T-cell (primary cell): ENCODE measurements at places on chromosomes 11 and 22.

- DNase-seq = no peak
Measured at GRCh38 chr11:77503006-77503405, 29.1 kb upstream of the PAK1 start.

DNA sequence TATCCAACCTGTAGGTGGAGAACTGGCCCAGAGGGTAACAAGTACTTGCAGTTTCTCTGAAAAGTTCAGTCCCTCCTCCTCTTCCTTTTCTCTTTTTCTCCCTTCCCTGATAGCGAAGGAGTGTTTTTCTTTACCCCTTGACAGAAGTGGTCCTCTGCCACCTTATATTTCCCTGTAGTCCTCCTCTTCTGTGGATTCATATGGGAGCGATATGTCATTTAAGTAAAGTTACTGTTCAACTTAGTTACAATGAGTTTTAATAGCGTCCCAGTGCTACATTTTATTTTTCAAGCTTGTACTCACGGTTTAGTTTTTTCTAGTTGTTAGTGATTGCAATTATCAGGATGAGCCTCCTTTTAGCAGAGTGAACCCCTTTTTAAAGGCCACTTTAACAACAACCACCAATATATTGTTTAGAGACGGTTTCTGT lies 1.4 kb downstream of the PCF11 start:
- no peak for DNase-seq

DNA sequence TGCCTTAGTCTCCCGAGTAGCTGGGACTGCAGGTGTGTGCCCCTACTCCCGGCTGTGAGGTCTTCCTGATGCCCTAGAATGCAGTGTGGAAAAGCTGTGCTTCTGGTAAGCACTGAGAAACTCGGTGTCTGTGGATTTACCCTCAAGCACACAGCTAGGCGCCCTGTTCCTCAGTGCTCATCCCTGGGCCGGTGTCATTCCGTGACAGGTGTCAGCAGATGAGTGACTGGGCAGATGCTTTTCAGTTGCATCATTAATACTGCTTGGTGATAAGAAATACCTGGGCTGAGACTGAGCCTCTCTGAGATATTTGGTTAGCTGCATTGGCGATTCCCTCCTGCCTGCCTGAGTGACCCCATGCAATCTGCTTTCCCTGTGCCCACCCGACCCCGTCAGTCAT lies 21.8 kb downstream of the FAM118A start:
- no peak for DNase-seq

GRCh38 chr11:65642014-65642671 lies 4.2 kb downstream of the SIPA1 start:
- DNase-seq = no peak

DNA sequence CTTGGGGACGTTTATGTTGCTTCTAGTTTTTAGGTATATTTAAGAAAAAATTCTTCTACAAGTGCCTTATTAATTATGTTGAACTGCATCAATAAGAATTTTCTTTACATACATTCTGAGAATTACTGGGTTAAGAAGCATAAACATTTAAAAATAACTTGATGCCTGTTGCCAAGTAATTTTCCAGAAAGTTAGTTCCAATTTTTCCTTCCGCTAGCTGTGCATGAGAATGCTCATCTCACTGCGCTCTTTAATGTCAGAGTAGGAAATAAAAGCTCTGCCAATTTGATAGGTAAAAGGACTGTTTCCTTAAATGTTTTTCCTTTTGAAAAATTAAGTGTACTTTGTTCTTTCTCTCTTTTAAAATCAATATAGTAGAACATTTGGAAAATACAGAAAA lies 113.1 kb upstream of the ZBED5 start:
- DNase-seq = no peak

DNA sequence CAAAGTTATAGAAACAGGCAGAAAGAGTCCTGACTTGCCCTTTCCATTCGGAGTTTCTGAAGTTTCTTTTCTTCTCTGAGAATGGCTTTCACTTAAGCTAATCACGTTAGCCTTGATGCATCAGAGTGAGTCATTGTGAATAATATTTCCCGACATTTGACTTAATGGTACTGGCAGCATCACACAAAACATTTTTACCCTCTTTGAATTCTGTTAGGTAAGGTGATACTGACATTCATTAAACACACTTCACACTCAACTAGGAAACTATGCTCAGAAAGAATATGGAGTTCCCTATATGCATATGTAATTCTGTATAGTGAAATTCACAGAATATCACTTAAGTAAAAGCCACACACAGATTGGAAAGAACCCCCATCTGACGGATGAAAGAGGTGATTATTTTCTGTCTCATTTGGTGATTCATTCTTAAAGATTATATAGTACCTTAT lies 120.8 kb upstream of the ARHGAP20 start:
- no peak for DNase-seq
